Left cardiac atrium (tissue), 4 donors: ENCODE measurements at places on chromosomes 6 and 20.

DNA sequence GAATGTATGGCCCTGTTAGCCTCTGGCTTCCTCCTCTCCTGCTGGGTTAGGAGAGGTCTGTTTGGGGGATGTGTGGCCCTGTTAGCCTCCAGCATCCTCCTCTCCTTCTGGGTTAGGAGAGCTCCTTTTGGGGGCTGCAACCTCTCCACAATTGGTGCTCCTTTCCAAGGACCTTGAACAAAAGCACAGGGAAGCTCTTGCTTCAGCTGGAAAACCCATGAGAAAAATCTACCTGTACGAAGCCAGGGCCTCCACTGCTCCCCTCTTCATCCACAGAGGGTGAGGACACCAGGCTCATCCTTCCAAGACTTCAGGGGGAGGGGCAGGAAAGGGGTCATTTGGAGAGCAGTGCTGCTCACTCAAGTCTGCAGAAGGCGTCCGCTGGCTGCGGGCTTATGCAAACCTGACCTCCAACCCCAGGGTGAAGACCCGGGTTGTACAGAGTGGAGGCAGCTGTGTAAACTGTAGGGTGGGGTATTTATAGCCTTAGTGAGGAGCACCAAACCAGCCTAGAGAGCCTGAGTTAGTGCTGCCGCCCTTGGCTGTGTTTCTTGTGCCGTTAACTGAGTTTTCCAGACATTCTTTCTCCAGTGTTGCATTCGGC is 62.1 kb downstream of the SLC24A3 start:
- no peak for DNase-seq

DNA sequence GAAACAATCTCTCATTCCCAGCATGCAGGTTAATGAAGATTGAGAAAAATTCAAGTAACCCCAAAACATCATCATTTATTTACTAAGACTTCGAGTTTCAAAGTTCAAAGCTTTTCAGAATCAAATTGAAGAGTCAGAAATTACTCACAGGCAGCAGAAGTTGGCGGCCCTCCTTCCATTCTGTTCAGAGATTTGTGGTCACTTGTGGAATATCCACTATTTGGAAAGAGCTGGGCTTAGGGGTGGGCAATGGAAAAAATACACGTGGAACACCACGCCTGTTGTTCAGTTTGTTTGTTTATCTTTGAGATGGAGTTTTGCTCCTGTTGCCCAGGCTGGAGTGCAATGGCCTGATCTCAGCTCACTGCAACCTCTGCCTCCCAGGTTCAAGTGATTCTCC is 108.6 kb upstream of the NAA20 start:
- DNase-seq, result no peak

- no peak for DNase-seq
Measured at GRCh38 chr20:63057171-63058117, 50.7 kb upstream of the BHLHE23 start.

GRCh38 chr6:5151955-5152401 is 66.8 kb downstream of the PPP1R3G start:
- DNase-seq, result no peak

DNA sequence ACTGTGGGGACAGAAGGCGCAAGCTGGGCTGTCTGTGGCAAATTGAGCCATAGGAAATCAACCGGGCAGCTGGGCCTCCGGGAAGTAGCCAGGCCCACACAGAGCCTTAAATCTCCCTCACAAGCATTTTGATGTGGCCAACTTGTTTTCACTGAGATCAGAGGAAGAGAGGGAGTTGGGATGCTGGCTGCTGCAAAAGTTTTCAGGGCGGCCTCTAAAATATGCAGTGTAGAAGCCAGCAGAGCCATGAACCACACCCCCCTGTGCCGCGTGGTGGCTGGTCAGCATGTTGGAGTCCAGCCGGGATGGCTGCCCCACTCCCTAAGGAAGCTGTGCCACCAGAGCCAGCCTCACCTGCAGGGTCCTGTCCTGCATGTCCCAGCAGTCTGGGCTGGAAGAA is 167.4 kb downstream of the CDC5L start:
- DNase-seq, result no peak

GRCh38 chr6:70388814-70389213 is 24.5 kb upstream of the FAM135A start:
- no peak for DNase-seq

DNA sequence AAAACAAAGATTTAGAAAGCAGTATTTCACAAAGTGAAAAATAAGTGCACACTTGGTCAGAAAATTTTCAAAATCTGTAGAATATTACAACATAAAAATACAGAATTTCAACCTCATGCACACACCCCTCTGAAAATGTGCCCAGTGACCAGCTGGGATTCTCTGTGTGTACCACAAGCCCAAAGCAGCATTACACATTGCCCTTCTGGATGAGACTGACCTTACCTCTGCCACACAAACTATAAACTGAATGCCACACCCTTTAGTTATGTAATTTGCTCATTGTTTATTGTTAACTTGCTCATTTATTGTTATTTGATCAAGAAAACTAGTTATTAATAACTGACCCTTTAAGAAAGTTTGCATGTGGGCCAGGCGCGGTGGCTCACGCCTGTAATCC is 303.0 kb downstream of the FOXC1 start:
- no peak for DNase-seq

GRCh38 chr20:38880952-38881735 is 45.1 kb upstream of the FAM83D start:
- DNase-seq, result no peak

DNA sequence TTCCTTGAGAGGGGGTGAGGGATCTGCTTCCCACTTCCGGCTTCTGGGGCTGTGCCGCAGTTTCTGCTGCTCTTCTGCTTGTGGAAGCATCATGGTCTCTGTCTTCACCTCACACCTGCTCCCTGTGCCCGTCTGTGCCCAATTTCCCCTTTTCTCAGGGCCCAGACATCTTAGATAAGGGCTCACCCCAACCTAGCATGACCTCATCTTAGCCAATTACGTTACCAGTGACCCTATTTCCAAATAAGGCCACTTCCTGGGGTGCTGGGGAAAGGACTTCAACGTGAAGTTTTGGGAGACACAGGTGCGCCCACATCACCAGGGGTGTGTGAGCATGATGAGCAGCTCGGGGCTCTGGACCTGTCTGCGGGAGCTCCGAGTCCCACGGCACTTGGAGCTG is 20.7 kb upstream of the RBBP8NL start:
- no peak for DNase-seq

DNA sequence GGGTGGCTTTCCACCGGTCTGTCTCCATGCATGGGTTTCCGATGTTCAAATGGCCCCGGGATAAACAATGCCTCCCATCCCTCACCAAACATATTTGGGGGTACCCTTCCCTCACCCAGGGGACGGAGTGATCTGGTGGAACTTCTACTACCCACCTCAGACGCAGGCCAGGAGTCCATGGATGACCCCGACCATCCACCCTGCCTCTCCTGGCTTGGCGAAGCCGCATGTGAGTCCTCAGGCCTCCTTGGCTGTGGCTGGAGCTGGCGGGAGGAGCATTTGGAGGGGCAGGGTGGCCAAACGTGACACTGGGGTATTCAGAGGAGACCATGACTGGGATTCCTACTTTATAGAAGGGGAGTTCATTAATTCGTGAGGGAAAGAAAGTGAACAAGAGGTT is 45.9 kb upstream of the FRMD1 start:
- no peak for DNase-seq

- DNase-seq, result no peak
Measured at GRCh38 chr20:57465943-57466342, 59.0 kb downstream of the CTCFL start.

DNA sequence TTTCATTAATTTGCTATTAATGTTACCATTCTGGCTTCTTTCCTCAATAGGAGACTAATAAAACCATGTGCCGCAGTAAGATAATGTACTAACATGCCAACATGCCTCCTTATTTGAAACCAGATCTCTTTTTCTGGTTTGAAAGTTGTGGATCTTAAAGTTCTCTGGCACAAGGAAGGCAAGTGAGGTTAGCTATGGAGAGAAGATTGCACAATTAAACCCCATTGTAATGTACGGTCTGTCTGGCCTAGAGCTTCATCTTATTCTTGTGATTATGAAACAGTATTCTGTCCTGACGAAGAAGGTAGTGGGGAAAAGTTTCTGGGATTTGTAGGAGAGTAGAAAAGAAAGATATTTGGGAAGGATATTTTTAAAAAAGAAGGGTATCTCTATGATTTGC is 68.4 kb downstream of the EYA4 start:
- DNase-seq, result no peak

- DNase-seq, result no peak
Measured at GRCh38 chr6:44943541-44943940, 384.6 kb upstream of the RUNX2 start.

GRCh38 chr6:26538572-26538902 is 371 bp downstream of the HMGN4 start:
- DNase-seq, result no peak

GRCh38 chr20:24784607-24785006 is 164.5 kb upstream of the CST7 start:
- DNase-seq, result no peak

DNA sequence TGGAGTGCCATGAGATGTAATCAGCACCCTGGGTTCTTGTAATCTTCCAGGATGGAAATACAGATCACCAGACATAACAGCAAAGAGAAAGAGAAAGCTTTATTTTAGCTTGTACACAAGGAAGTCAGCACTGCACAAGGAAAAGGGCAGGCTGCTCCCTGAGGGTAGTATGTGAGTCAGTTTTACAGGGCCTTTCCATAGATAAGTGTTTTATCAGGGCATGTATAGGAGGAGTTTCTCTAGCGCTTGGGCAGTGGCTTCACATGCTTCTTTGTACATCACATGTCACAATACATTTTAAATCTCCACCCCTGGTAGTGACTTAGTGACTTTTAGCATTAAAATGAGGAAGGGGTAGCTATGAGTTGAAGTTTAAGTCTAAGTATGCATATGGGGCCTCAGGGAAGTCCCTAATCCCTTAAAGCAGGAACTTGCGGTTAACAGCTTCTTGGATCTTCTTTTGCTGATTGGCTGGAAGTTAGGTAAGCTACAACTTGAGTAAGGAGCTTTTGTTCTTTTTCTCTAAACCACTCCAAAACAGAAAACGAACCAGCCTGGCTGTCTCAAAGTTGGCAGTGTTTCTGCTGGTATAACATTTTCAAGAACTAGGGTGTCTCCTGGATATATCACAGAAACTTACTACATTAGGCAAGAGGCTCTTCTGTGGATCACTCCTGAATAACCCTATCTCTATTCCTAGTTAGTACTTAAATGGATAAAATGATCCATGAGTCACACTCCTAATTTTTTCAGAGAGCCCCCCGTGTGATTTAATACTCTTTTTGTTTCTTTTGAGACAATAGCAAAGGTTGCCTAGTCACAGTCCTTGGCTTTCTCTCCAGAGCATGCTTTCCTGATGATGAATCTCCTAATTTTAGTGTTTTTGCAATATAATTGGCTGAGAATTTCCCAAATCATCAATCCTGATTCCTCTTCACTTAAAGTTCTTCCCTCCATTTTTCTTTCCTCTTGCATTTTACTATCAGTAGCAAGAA is 60.2 kb downstream of the MRAP2 start:
- no peak for DNase-seq

- DNase-seq, result no peak
Measured at GRCh38 chr6:154267508-154268106, 89.0 kb downstream of the IPCEF1 start.

DNA sequence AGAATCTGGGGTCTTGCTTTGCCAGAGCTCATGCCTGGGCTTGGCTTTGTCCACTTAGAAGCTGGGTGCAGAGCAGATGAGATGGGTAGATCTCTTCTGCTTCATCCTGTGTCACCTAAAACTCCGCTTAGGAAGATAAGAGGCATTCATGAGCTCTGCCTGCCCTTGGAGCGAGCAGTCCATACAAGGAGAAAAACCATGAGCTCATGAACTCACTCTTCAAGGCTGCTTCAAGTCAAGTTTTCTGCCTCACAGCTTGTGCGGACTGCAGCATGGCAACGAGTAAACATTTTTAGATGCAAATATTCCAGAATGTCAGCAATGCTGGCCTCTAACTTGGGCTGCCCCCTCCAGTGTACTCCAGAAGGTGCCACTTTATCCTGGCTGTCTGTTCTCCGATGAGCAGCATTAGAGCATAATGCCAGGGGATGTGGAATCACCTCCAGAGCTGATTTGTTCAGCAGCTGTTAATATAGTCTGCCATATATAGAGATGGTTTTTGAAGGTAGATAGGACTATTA is 10.7 kb upstream of the UQCC2 start:
- no peak for DNase-seq

DNA sequence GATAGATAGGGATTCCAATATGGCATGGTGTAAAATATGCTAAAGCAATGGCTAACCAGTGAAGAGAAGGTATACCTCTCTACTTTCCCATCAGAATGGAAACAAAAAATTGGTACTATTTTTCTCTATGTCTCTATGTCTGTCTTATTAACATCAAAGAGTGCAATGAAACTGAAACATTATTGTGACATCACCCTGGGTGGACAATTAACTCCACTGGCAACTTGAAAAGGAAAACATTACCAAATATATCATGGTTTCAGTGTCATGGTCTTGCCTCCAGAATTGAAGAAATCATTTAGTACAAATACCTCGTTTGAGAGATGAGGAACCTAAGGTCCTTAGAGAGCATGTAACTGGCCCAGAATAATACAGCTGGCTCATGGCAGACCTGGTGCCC is 1132.5 kb upstream of the MAP3K7 start:
- no peak for DNase-seq

DNA sequence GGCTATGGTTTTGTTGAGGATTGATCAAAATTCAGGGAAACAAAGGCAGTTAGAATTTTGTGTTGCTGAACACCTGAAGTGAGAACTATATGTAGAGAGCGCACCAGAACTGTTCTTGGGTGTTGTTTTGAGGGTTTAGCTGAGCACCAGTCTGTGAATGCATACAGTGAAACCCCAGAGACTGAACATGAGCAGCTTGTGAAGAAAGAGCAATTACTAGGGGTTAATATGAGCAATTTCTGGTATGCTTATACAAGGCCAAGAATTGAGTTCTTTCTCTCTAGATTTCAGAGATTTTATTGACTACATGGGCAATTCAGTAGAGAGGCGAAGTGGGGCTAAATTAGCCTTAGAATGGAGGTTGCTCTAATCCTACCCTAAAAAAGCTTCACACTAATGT is 93.9 kb downstream of the CD2AP start:
- DNase-seq, result no peak

DNA sequence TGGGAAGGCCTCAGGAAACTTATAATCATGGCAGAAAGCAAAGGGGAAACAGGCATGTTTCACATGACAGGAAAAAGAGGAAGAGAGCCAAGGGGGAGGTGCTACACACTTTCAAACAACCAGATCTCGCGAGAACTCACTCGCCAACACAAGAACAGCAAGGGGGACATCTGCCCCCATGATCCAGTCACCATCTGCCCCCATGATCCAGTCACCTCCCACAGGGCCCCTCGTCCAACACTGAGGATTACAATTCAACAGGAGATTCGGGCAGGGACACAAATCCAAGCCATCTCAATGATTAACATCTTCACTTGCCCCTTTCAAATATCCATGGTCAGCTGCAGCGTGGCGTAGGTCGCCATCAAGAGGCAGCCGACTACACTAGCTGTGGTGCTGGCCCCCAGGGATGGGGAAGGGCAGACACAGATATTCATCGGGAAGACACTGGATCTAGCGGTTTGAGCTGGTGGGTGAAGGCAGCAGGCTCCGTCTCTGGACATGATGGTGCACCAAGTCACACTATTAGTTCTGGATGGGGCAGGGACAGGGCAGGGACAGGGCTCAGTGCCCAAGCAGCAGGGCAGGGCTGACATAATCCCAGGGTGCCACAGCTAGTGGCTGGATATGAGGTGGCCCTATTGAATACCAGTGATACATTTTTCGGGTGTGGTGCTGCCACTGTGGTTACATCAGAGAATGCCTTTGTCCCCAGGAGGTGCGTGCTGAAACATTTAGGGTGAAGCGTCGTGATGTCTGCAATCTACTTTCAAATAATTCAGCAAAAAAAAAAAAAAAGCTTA is 31.6 kb downstream of the TUBB2B start:
- no peak for DNase-seq
